ENCODE measurements at places on chromosomes 6 and 20.

GRCh38 chr6:110102411-110102810 lies 77.1 kb downstream of the WASF1 start:
- DNase-seq = peak; percentile 5

- DNase-seq = no peak
Measured at GRCh38 chr6:35170166-35170565, 29.0 kb upstream of the TCP11 start.

DNA sequence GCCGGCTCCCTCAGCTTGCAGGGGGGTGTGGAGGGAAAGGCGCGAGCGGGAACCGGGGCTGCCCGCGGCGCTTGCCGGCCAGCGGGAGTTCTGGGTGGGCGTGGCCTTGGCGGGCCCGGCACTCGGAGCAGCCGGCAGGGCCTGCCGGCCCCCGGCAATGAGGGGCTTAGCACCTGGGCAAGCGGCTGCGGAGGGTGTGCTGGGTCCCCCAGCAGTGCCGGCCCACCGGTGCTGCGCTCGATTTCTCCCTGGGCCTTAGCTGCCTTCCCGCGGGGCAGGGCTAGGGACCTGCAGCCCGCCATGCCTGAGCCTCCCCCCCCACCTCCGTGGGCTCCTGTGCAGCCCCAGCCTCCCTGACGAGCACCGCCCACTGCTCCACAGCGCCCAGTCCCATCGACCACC lies 514.5 kb upstream of the GJE1 start:
- DNase-seq = no peak

DNA sequence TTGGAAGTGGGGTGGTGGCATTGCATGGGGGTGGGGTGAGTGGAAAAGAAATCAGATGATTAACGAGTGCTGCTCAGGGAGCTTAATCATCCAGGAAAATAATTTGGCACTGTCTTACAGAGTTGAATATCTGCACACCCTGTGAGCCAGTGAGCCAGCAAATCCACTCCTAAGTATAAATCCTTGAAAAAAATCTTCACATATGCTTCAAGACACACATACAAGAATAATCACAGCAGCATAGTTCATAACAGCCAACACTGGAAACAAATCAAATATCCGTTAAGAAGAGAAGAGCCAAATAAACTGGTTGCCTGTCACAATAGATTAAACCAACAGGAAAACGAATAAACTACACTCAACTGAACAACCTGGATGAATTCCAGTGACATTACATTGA lies 62.8 kb downstream of the SAMD3 start:
- DNase-seq = no peak

DNA sequence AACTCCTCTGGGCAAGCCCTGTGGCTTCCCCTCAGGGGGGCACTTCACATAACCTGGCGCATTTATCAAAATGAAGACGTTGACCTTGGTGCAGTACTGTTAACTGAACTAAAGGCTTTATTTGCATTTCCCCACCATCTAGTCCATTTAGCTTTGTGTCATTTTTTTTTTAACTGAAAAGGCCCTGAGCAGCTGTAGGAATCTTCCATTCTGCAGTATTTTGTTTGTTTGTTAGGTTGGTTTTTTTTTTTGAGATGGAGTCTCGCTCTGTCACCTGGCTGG lies 10.7 kb downstream of the TMEM181 start:
- no peak for DNase-seq

DNA sequence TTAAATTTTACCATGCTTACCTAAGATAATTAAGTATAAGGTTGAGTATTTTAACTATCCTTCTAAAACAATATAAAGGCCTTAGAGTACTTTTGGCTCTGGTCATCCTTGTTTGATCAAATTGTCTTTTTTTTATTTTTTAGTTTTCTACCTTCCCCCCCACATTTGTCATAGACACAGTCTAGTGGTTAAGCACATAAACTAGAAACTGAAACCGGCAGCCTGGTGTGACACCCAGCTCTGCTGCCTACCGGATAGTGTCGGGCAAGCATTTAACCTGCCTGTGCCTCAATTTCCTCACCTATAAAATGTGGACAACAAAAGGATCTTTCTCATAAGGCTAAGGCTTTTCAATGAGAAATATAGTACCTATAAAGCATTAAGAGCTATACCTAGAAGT lies 21.6 kb upstream of the TULP4 start:
- DNase-seq = peak; percentile 80

DNA sequence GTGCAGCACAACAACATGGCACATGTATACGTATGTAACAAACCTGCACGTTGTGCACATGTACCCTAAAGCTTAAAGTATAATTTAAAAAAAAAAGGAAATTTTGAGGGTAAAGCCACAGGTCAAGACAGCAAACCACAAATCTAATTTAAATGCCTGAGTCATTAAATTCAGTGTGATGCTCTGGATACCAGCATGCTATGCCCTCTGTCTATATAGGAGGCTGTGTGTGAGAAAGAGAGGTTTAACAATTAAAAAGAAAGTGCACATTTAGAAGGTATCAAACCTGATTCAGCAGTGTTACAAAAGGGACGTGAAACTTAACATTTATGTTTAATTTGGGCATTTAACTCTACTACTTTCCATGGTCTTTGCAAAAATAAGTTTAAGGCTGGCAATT lies 276.3 kb downstream of the ADGRB3 start:
- DNase-seq = no peak

- no peak for DNase-seq
Measured at GRCh38 chr20:4101910-4102309, 86.6 kb upstream of the RNF24 start.

GRCh38 chr6:144482142-144482541 lies 197.0 kb downstream of the UTRN start:
- peak; percentile 73 for DNase-seq

DNA sequence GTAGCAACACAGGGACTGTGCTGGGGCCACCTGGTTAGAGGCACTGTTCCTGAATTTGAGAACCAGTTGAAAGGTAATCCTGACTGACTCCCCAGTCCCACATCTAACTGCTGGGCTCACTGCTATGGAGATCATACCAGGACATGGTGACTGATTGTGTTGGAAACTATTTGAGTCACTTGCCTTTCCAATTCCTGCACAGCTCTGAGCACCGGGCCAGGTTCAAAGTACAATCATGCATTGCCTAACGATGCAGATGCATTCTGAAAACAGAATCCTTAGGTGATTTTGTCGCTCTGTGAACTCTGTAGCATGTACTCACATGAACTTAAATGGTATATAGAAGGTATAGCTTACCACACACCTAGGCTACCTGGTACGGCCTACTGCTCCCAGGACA lies 215.3 kb downstream of the BMP7 start:
- DNase-seq = no peak
